GM12878 (cell line): ENCODE measurements at places on chromosomes 5 and 9. TPM values are rescaled to one million over a fixed set of nuclear protein-coding genes. Genes with fewer than 3 reads are reported as not detected.
A peak's percentile ranks its signal among the peaks of the same experiment; 100 is the strongest.

SEMA6A gene
- total RNA-seq, result 1.9 and 2.1 TPM in 2 replicates

FYB1 gene
- 0.26 and 0.56 TPM in 2 replicates for total RNA-seq

PCDHA9 gene
- total RNA-seq, result not detected in 2 replicates

FOXD4L4 gene
- 0.24 and 0.36 TPM in 2 replicates for total RNA-seq

- no peaks in the 10 kb centered on the region for H3K4me1 ChIP-seq
- no peak overlapping the region for H3K4me3 ChIP-seq
- no peaks in the 10 kb centered on the region for H3K36me3 ChIP-seq
- H3K27me3 ChIP-seq, result no peaks in the 10 kb centered on the region; the same call in 1 of the 2 replicates
- DNase-seq, result no peak
Measured at GRCh38 chr5:73922875-73923557, 297.0 kb downstream of the ARHGEF28 start.

DNA sequence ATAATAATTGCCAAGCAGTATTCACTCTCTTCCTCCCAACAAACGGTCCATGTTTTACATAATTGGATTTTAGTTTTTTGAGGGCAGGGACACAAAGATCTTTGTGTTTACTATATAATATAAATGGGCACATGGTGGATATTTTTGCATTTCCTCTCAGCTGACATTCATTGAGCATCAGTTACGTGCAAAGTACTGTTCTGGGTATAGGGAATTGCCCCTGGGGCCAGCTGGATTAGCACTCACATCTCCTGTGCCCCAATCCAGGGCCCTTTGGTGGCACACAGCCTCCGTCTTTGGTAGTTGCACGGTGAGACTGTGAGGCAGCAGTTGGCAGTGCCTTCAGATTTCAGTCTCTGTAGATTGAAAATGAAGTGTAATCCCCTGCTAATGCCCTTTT is 1.6 kb downstream of the TDRD7 start:
- peak overlapping the region; percentile 86 for H3K4me3 ChIP-seq
- H3K27me3 ChIP-seq, result no peaks in the 10 kb centered on the region; the same call in 1 of the 2 replicates
- H3K36me3 ChIP-seq, result no peaks in the 10 kb centered on the region
- DNase-seq, result no peak

DNA sequence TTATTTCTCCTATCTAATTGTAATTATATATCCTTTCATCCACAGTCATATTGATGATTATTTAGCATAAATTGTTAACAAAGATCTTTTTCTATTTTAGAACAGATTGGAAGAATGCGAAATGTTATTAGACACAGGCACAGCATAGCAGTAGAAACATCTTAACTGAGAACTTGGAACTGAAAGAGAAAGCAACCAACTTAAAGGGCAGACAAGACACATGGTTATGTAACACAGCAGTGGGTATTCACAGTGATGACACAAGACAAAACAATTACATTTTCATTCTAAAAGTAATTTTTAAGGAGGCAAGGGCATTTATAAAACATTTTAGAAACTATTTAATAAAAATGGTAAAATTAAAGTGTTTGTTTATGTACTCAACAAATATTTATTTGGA is 57.7 kb upstream of the MEF2C start:
- no peak overlapping the region for H3K27ac ChIP-seq
- H3K4me1 ChIP-seq, result no peaks in the 10 kb centered on the region
- H3K27me3 ChIP-seq, result no peaks in the 10 kb centered on the region
- no peak overlapping the region for H3K4me3 ChIP-seq

DNA sequence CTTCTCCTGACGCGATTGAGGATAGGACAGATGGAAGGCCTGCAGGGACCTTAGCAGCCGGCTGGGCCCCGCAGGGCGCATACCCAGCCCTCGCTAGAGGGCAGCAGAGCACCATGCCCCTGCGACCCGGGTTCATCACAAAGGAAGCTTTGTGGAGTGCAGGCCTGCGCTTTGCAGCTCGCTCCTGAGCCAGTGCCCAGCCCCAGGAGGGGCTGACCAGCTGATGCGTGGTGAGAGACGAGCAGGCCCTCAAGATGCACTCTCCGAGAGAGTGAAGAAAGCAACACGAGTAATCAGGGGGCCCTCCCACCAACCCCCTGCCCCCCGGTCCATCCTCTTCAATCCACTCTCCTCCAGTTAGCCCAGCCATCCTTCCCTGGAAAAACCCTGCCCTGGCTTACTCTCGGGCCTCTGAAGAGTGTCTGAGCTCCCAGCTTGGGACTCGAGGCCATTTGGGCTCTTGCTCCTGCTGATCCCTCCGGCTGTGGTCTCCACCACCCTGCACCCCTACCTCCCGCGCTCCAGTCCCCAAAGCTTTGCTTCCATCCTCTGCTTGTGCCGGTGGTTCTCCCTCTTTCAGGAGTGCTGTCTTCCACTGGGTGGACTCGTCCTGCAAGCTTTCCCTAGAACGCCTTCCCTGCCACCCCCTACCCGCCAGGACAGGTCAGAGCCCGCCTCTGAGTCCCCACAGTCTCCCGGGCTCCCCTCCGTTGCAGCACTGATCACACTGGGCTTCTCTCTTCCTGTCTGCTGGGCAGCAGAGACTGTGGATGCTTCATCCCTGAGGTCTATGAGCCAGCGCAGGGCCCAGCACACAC is 9.1 kb upstream of the KIF12 start:
- no peaks in the 10 kb centered on the region for H3K36me3 ChIP-seq
- DNase-seq, result no peak
- no peak overlapping the region for H3K27ac ChIP-seq

GRCh38 chr9:29793970-29794369 is 2220.7 kb upstream of the C9orf72 start:
- H3K27ac ChIP-seq, result no peak overlapping the region
- no peak for DNase-seq
- no peaks in the 10 kb centered on the region for H3K4me1 ChIP-seq

GRCh38 chr5:149014571-149015031 is 48.3 kb downstream of the SH3TC2 start:
- no peaks in the 10 kb centered on the region for H3K27me3 ChIP-seq
- H3K36me3 ChIP-seq, result no peaks in the 10 kb centered on the region
- no peak overlapping the region for H3K27ac ChIP-seq
- no peaks in the 10 kb centered on the region for H3K4me1 ChIP-seq
- DNase-seq, result no peak
- no peak overlapping the region for H3K4me3 ChIP-seq

- H3K4me1 ChIP-seq, result peaks cover 17% of the 10 kb centered on the region
- no peak for DNase-seq
- no peaks in the 10 kb centered on the region for H3K27me3 ChIP-seq
Measured at GRCh38 chr9:125763394-125763801, 16.2 kb downstream of the PBX3 start.

- DNase-seq, result no peak
- H3K27ac ChIP-seq, result no peak overlapping the region
- no peaks in the 10 kb centered on the region for H3K36me3 ChIP-seq
- H3K27me3 ChIP-seq, result no peaks in the 10 kb centered on the region
- no peak overlapping the region for H3K4me3 ChIP-seq
Measured at GRCh38 chr5:36935805-36936204, 59.2 kb downstream of the NIPBL start.

DNA sequence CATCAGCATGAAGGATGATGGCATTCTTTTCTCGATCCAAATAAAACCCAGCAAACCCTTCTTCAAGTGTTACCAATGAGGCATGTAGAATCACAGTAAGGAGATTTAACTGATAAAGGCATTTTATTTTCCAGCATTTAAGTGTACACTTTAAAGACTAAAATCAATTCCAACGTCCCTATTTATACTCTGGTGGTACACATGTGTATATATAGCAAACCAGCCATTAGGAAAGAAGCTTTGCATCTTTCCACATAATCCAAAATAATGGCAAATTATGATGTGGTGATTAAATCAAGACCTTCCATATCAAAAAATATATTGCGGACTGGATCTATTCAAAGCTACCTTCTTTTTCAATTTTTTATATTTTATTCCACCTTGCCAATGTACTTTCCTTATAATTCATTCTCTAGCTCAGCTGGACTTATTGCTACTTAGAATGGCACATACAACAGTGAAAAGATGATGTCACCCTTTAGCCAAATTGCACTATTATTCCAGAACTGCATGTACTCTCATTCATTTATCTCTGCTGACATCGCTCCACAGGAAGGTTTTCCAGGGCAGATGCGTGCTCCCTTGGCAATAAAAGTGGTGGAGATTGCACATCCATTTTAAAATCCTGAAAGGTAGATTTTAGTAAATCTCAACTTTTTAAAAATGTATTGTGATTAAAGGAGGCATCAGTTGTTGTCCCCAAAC is 63.3 kb upstream of the SLC30A5 start:
- H3K4me3 ChIP-seq, result no peak overlapping the region
- no peaks in the 10 kb centered on the region for H3K36me3 ChIP-seq
- H3K27ac ChIP-seq, result no peak overlapping the region
- H3K4me1 ChIP-seq, result no peaks in the 10 kb centered on the region

DNA sequence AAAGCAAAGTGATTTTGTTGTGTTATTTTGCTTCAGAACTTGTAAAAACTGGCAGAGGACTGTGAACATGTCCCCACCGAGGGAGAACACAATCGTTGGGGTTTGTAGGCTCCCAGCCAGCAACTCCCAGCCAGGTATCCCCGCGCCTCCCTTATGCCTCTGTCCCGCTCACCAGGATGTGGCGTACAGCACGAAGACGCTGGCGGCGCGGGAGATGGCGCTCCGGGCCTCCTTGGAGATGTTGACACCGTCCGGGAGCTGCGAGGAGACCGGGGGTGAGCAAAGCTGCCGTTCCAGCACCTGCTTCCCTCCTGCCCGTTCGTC is 630 bp downstream of the POLE3 start:
- peaks cover 16% of the 10 kb centered on the region; the same call in 1 of the 2 replicates for H3K4me1 ChIP-seq
- H3K36me3 ChIP-seq, result no peaks in the 10 kb centered on the region
- H3K27ac ChIP-seq, result peak overlapping the region; percentile 98
- no peak for DNase-seq

DNA sequence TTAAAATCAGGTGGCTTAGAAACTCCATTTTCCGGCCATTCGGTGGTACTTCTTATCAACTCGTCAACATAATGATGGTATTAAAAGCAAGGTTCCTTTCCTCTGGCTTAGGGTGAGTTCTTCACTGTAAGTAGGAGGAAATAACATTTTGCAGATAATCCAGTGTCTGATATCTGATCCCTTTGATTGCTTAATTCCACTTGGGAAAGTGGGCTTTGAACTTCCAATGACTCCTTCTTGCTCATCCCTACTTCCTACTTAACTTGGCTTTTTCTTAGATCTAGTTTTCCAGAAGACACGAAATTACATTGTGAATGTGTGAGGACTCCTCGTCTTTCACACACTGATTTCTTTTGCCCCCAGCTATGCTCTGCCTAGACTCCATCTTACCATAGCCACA is 31.5 kb downstream of the DDX31 start:
- no peak for DNase-seq
- no peak overlapping the region for H3K27ac ChIP-seq
- H3K36me3 ChIP-seq, result peaks cover 31% of the 10 kb centered on the region
- H3K27me3 ChIP-seq, result no peaks in the 10 kb centered on the region
- H3K4me1 ChIP-seq, result no peaks in the 10 kb centered on the region
- H3K4me3 ChIP-seq, result no peak overlapping the region
